ENCODE measurements at places on chromosomes 12 and 14. TPM values are rescaled to one million over a fixed set of nuclear protein-coding genes. Genes with fewer than 3 reads are reported as not detected.

GRCh38 chr14:94110552-94111181, at the start of gene IFI27:
Gene IFI27, plus strand, starts transcription at chr14:94110736.
- peak; percentile 83 for DNase-seq

DNA sequence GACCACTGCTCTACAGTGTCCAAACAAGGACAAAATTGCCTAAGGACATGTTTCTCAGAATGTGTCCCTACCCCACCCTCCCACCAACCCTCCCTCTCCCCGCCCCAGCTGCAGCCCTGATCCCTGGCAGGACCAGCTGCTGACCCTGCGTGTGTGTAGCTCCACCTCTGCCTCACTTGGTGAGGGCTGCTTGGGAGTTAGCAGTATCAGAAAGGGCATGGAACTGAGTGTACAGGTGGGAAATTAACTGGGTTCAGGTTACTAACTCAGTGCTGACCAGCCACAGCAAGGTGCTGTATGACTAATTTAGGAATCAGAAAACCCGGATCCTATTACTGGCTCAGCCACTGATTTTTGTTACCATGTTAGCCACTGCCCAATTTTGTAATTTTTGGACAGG, 11.3 kb upstream of the PLEKHD1 start:
- no peak for DNase-seq

CISTR gene
- total RNA-seq = not detected

DNA sequence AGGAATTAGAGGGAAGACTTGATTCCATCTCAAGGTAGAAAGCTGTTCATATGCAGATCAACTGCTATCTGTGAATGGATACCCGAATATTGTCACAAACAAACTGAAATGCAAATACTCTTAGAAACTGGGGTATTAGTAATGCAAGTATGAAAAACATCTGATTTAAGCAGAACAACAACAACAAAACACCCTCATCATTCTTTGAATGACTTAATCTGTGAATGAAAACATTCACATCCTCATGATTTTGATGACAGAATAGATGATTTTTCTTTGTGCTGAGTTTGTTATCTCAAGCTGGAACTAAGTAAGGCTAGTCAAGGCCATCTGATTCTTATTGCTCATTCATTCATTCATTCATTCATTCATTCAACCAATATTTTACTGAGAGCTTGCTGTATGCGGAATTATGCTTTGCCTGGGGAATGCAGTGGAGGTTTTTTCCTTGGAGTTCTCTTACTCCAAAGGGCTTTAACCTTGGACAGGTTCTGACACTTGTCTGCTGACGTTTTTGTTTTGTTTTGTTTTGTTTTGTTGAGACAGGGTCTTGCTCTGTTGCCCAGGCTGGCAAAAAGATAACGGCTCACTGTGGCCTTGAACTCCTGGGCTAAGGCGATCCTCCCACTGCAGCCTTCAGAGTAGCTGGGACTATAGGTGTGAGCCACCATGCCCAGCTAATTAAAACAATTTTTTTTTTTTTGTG, 23.3 kb downstream of the OR10G3 start:
- DNase-seq = no peak

SLC38A4 gene
- total RNA-seq = 2.7 TPM

TSHR gene
- not detected for total RNA-seq

GRCh38 chr12:105358789-105359188, 28.3 kb downstream of the C12orf75 start:
- no peak for DNase-seq

KRT79 gene
- total RNA-seq = not detected

FOXN4 gene
- total RNA-seq = not detected

DNA sequence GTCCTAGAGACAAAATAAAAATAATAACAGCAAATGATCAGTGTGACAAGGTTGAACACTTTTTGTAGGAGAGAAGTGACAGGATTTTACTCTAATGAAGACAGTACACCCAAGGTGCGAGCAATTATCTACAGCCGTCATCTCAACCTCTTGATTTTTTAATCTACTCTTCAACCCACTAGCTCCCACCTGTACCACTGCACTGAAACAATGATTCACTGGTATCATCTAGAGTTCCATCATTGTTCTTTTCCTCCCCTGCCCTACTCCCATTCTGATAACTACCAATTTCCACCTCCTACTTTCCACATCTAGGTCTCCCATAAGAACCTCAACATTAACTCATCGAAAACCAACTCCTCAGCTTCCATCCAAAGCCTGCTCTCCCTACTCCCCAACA, 99.8 kb downstream of the PPP2R5E start:
- DNase-seq = no peak

DNA sequence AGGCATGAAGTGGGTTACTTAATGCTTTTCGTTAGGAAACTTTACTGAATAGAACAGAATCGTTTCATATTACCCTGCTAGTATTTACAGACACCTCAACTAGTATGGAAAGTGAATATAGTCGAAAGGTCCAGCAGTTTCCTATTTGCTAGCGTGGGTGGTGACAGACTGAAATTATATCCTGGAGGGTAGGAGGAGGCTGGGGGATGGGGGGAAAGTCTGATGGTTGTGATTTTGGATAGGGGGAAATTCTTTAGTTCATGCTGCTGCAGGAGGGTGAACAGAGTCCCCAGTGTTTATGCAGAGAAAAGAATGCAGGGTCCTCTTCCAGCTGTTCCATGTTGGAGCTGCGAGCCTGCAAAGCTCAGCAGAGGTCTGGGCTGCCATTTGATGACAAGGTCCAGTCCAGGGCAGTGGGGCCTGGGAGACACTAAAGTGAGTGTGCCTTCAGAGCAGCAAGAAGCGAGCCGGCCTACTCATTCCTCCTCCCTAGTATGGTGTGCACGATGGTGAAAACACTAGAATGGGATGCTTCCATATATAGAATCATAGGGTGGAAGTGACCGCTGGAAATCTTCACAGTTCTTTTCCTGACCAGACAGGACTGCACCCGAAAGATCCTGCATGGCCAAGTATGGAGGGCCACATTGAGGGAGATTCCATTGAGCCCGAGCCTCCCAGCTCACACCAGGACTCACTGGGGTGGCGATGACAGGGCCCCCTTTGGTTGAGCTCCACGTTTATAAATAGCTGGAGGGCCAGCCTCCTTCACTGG, 2.1 kb downstream of the SAMD4A start:
- DNase-seq = no peak

DNA sequence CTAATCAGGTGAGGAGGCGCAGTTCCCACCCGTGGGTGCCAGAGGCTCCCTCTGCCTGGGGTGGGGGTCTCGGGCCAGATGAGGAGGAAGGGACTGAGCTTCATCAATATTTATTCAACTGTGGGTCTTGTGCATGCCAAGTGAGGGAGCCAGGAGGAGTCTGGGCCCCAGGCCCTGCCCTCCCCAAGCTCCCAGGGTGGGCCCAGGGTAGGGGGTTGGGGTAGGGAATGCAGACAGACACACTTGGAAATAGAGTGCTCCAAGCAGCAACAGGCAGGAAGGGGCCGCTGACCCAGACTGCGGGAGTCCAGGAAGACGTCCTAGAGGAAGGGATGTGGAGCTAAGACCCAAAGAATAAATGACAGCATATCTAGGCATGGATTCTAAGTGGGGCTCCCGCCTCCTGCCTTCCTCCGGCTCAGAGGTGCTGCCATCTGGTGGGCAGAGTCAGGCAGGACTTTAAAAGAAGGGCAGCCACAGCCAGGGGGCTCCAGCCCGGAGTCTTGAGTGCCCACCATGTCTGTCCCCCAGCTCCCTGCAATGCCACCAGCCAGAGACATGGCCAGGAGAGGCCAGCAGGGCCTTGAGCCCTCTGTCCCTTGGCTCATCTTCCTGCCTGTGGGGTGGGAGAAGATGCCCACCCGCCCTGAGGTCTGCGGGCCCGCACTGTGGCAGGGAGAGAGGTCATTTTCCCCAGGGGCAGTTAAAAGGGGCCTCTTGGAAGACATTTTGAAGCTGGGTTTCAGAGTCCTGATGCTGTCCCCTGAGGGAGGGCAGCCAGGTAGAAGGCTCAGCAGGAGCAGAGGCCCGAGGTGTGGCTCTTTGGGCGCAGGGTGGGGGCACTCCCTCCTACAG, 70.1 kb downstream of the PHETA1 start:
- peak; percentile 48 for DNase-seq

DNA sequence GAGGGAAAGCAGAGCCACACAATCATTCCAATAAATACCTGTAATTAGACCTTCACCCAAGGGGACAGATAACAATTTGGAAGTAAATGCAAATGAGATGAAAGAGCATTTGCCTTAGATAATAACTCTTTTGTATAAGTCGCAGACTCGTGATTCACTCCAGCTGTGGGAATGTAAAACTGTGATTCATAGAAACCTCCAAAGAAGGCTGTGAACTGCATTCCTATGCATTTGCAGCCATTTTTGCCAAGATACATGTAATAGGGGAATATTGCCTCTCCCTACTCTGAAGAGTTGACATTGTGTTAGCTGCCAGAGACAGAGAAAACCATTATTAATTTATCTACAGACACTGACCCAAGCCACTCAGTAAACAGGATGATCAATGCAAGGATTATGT, 181.9 kb upstream of the ARHGAP5 start:
- DNase-seq = peak; percentile 42

GRCh38 chr12:120759591-120760348, 34.1 kb downstream of the ACADS start:
- no peak for DNase-seq

KRT83 gene
- total RNA-seq = not detected

DNA sequence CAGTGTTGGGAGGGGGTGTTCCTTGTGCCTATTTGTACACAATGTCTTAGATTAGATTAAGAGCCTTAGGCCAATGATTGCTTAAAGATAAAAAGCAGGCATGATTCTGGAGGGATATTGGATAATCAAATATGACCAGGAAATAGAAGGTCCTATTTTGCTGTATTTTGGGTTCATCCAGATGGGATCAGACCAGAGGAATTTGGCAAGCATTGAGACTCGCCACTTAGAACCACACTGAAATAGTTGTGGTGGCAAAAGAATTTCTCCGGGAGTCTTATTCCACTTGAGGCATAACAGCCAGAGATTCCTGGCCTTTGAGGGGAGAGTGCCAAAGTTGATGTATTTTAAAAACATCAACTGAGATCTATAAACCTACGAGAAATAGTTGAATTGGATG, 327.2 kb downstream of the RAD51B start:
- DNase-seq = peak; percentile 98

DNA sequence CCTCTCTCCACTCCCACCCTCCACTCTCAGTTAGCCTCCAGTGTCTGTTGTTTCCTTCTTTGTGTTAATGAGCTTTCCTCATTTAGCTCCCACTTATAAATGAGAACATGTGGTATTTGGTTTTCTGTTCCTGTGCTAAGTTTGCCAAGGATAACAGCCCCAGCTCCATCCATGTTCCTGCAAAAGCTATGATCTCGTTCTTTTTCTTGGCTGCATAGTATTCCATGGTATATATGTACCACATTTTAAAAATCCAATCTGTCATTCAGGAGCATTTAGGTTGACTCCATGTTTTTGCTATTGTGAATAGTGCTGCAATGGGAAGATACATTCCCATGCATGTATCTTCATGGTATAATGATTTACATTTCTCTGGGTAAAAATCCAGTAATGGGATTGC, 2.8 kb upstream of the WASHC4 start:
- no peak for DNase-seq

DNA sequence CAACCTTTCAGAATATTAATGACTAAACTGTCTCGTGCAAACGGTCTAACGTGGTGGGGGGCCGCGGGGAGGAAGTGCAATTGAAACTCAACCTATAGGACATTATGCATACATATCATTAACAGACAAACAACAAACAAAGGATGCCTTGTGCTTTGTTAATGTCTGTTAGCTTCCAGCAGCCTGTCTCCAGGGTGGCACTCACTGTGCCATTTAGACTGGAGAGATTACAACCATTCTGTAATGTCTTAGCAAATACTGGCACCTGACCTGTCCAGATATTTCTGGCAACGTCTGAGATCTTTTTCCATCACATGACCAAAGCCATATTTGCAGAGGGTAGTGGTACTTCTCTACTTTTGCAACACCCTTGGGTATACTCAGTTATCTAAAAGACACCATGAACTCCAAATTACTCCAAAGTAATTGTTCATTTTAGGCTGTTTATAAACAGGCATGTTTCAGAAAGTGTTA, 11.6 kb downstream of the BHLHE41 start:
- DNase-seq = no peak

GRCh38 chr12:42213023-42213422, 25.0 kb downstream of the YAF2 start:
- DNase-seq = peak; percentile 58

DNA sequence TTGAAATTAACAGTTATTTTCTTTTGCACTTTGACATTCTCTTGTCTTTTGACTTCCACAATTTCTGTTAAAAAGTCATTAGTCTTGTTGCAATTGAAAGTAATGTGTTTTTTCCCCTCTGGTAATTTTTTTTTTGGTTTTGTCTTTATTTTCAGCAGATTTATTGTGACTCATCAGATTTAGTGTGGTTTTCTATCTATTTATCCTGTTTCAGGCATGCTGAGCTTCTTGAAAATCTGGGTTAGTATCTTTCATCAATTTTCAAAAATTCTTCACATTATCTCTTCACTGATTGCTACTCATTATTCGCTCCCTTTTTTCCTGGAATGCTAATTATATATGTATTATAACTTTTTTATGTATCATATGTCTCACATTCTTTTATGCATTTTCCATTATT, 15.3 kb upstream of the NTF3 start:
- DNase-seq = no peak

OS9 gene
- 647 TPM for total RNA-seq

SOS2 gene
- total RNA-seq = 22.8 TPM

DNA sequence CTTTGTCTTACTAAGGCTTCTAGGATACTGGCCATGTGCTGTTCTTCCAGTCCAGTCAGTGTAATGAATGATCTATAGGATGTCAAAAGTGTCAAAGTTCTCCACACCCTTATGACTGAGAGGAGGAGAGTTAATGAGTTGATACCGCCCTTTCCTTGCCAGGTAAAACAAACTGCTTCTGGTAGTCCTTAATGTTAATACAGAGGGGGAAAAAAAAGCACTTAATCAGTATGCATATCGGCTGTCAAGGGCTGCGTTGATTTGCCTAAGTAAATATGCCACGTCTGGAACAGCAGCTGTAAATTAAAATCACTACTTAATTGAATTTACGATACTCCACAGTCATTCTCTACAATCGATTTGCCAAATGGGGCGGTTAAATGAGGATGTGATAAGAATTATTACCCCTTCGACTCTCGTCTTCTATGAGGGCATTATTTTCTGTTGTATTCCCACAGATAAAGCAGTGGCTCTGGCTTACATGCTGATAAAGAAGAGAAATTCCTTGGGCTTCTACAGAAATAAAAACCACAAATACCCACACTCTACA, 416.0 kb downstream of the KCNH5 start:
- DNase-seq = no peak

SELPLG gene
- 0.42 TPM for total RNA-seq

RNF212B gene
- total RNA-seq = not detected

ARPC3 gene
- total RNA-seq = 987 TPM

All from M059J (cell line).